Stimulated activated CD4-positive, alpha-beta T cell treated with anti-CD3 and anti-CD28 coated beads, Interleukin-2, amount 100 ng/mL, for 48 hours (primary cell): ENCODE measurements at places on chromosomes 12 and 14.
A peak's percentile ranks its signal among the peaks of the same experiment; 100 is the strongest.

DNA sequence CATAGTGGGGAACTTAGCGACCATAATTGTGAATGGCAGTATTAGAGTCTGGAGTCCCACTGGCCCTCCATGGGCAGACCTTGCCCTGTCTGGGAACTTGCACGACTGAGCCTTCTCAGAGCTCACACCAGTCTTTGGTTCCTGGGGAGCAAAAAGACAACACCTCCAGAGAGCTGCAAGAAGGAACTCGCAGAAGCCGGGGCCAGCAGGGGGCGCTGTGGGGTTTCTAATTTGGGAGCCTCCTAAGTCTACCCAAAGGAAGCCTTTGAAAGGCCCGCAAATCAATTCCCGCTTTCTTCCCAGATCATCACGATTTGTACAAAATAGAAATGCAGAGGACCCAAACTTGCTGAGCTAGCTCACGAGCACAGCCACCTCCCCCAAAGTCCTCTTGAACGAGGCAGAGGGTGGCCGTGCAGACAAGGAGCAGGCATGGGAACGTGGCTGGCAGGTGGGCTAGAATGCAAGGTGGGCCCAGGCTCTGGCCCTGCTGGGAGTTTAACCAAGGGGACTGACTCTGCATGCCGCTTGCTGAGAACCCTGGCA lies 46.3 kb upstream of the FBXO21 start:
- DNase-seq = peak; percentile 82

DNA sequence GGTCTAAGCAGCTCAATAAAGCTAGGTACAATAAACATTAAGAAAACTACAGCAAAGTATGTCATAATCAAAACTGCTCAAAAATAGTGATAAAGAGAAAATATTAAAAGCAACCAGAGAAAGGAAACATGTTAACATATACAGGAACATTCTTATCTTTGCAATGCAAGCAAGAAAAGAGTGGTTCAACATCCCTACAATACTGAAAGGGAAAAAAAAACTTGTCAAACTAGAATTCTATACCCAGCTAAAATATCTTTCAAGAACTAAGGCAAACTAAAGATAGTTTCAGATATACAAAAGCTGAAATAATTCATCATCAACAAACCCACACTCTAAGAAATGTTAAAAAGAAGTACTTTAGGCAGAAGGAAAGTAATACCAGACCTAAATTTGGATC lies 134.2 kb downstream of the DPF3 start:
- DNase-seq = no peak

GRCh38 chr12:99111600-99111999 lies 466.5 kb downstream of the APAF1 start:
- DNase-seq = no peak

- no peak for DNase-seq
Observed at GRCh38 chr14:37589715-37590427, 5.2 kb downstream of the FOXA1 start.

DNA sequence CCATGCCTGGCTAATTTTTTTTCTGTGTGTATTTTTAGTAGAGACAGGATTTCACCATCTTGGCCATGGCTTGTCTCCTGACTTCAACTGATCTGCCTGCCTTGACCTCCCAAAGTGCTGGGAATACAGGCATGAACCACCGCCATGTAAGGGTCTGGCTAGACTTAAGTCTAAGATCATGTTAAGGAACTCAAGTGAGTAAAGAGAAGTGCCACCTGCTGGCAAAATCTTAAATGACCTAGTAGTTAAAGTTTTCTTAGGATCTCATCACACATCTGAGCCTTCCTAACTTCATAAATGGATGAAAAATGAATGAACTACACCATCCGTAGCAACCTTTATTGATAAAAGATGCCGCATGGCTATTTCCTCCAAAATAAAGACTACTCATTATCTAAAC lies 1.7 kb upstream of the C12orf56 start:
- DNase-seq = no peak

- DNase-seq = no peak
Observed at GRCh38 chr12:115297445-115297844, 613.5 kb upstream of the TBX3 start.

- DNase-seq = no peak
Observed at GRCh38 chr12:110117956-110118685, 6.0 kb upstream of the IFT81 start.

DNA sequence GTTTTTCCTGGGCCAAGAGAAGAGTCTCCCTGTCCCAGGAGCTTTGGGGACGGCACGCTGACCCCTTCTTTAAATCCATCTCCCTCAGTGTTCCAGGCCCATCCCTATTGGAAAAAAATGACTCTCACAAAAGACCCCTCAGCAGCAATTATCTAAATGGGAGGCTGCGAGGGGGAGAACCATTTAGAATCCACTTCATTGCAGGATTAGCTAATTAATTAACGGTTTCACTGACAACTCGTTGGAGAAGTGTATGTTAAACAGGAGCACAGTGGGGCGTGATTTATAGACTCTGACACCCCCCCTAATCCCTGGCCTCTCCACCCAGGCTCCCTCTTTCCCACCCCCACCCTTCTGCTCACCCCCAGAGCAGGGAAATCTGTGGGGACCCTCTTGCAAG lies 162.8 kb upstream of the LHX5 start:
- DNase-seq = no peak

DNA sequence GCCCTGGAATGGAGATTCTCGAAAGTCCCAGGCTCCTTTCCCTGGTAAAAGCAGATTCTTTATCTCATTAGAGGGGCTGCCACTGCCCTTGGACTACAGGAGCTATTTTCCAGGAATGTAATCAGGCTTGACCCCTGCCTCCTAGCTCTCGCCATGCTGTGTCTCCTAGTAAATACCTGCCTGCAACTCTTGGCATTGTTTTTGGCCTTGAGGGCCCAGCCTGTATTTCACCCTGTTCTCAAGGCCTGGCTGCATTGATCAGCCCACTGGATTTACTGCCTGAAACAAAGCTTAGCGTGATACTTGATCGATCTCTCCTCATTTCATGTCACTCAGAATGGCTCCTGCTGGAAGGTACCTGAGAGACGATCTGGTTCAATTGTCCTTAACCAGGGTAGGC lies 273.7 kb downstream of the CACNA1C start:
- no peak for DNase-seq

GRCh38 chr12:52879394-52880351 lies 25.2 kb downstream of the KRT8 start:
- peak; percentile 59 for DNase-seq

GRCh38 chr14:19743256-19743655 lies at the start of gene OR4Q3:
TSS of gene OR4Q3 (plus strand) at chr14:19743571.
- DNase-seq = no peak

- DNase-seq = no peak
Observed at GRCh38 chr14:51431033-51431709, 191.1 kb downstream of the TMX1 start.

GRCh38 chr12:91110311-91110924 lies 876 bp downstream of the LUM start:
- DNase-seq = no peak

DNA sequence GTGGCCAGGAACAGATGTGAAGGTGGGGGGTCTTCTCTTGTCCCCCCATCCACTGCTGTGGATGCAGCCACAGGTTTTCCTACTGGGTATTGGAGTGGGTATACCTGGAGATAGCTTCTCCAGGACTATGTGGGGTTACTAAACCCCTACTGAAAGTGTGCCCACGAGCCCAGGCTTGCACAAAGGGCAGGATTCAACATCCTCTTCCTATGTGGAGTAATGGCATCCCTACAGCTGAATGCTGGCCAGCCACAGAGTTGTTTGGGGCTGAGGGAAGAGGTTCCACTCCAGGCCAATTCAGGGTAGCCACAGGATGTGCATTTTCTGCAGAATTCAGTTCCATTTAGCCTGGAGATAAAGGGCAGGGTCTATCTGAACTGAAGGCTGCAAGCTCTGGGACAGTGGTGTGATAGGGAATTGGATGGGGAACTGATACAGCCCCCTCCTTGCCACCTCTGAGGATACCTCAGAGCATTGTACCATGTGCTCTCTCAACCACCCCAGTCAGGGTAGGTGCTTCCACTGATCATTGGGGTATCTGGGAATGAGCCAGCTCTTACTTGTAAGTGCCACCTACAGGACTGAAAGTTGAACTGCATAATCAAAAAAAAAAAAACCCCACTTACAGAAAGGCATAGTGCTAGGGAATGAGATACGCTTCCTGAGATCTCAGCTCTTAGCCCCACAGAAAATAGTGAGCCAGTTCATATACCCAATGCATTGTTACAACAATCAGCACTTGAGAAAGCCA lies 187.1 kb downstream of the KITLG start:
- no peak for DNase-seq

GRCh38 chr14:77319422-77319821 lies 1.3 kb downstream of the POMT2 start:
- no peak for DNase-seq

DNA sequence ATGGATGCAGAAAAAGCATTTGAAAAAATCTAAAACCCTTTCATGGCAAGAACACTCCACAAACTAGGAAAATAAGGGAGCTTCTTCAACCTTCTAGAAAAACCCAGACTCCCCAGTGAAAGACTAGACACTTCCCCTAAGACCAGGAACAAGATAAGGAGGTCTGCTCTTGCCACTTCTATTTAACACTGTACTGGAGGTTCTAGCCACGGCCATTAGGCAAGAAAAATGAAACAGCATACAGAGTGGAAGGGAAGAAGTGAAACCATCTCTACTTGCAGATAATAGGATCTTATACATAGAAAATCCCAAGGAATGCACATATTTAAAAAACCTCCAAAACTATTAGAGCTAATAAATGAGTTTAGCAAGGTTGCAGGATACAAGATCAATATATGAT lies 42.3 kb downstream of the CHGA start:
- no peak for DNase-seq

GRCh38 chr12:31527083-31527482 lies 63.9 kb downstream of the DENND5B start:
- DNase-seq = no peak

DNA sequence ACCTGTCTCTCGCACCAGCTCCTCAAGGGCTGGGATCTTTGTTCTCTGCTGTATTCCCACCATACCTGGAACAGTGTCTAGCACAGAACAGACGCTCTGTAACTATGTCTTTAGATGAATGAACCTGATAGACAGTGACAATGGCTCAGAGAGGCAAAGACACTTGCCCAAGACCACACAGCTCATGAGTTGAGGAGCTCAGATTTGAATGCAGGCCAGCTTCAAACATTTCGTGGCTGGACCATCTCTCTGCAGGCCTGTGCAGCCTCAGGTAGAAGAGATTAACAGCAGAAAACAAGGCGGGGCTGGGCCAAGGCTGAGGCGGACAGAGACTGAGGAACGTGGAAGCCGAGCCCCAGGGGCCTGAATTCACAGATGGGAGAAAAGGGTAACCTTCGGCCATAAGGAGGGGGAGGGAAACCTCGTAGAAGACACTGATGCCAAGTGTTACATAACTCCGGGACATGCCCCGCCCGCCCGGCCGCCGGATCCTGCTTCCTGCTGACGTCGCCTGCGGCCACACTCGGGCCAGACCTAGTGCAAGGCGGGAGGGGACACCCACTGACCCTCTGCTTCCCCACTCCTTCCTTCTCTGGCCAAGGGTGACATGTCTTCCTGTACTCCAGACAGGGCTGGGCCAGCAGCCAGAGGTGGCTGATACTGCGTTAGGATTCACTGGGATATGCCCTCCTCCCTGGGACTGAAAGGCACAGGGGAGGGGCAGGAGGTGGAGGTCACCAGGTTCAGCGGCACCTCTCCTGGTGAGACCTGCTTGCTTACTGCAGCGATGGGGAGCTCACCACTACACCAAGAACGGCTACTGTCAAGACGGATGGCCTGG lies 86.8 kb downstream of the RFLNA start:
- DNase-seq = no peak

DNA sequence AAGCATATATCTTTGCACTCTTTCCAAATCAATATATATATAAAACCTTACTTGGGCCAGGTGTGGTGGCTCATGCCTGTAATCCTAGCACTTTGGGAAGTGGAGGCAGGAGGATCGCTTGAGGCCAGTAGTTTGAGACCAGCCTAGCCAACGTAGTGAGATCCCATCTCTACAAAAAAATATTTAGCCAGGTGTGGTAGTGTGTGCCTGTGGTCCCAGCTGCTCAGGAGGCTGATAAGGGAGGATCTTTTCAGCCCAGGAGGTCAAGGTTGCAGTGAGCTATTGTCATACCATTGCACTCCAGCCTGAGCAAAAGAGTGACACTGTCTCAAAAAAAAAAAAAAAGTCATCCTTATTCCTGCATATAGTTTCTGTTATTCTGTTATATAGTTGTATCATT lies 14.4 kb downstream of the OS9 start:
- no peak for DNase-seq

DNA sequence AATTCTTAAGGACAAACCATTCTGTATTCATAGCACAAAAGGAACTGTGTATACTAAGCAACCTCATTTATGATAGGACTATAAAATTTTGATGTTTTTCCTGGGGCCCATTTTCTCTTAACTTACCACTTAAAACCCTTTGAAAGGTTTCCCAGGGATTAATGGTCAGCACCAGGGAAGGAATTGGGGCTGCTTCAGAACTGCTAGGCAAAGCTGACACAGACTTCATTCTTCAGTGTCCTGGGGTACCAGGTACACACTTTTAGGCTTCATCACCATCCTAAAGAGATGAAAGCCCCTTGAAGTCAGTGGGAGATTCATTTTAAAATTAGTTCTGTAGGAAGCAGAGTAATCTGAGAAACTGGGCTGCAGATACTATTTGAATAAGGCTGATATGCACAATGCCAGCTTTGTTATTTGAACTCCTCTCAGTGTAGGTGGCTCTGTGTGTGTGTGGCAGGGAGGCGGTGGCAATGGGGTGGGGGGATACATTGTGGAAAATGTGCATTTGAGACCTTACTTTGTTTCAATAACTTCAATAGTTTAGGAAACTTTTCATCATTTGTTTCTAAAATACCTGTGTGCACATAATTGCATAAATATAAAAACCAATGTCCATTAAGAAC lies 329.3 kb upstream of the DCN start:
- no peak for DNase-seq
